ENCODE measurements at places on chromosomes 7 and 10.

DNA sequence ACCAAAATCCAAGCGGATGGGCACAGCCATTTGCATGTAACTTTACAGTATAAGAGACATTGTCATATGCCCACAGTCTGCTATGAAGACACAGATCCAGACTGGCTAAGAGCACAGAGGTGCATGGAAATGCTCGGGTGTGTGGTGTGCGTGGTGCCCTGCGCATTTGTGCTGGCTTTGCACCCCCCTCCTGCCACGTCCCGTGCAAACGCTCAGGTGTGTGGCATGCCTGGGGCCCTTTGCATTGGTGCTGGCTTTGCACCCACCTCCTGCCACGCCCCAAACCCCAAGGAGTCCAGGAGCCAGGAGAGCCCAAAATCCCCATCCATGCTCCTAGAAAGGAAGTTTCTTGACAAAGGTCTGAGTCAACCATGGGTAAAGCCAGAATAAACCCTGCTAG, 306.2 kb downstream of the PTPRN2 start:
- DNase-seq: no peak

DNA sequence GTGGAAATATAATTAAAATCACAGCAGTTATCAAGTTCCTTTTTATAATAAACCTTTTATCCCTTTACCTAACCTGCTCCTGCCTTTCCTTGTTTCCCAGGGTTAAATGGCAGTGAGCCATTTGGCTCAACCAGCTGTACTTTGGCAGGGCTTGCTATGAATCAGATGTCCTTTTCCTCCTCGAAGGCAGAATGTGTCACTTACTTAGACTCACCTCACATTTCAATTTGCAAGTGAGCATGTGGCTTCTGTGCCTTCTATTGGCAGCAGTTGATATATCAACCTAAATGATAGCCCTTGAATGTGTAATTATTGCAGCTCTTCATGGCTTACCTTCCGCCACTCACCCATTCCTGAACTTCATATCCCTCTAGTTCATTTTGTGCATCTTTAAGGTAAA, 301.7 kb downstream of the CSTF2T start:
- no peak for DNase-seq

DNA sequence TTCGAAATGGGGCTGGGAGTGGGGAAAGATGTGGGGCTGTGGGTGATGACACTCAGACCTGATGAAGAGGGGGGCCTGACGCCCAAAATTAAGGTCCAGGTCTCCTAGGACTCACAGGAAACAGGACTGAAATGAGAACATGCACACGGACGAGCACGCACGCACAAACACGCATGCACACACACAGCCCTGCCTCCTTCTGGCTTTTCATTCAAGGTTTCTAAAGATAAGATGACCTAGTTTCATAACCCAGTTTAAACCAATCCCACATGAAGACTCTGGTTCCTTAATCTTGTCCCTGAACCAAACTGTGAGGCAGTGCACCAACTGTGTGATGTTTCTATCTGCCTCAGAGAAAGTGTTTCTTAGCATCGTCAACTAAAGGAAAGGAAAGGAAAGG, 162.0 kb downstream of the DGKI start:
- DNase-seq: no peak

- DNase-seq: peak; percentile 59
Measured at GRCh38 chr7:85554236-85555178, 367.7 kb upstream of the SEMA3D start.

DNA sequence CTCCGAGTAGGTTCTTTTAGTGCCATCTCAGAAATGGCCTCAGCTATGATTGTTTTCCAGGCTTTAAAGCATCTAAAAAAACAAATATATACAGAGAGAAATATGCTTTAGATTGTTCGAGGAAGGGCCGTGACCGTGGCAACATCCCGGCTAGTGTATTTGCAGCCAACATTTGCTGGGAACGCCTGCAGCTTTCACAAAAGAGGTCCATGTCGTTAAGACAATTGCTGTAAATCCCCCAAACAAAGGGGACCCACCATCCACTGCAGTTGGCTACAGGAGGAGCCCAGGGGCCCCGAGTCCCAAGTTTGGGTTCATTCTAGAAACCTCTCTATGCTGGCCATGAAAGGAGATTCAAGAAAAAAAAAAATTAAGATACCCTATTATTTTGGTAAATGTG, 152.8 kb upstream of the TCF7L2 start:
- DNase-seq: no peak

GRCh38 chr10:124550293-124551034, 88.8 kb downstream of the LHPP start:
- no peak for DNase-seq

DNA sequence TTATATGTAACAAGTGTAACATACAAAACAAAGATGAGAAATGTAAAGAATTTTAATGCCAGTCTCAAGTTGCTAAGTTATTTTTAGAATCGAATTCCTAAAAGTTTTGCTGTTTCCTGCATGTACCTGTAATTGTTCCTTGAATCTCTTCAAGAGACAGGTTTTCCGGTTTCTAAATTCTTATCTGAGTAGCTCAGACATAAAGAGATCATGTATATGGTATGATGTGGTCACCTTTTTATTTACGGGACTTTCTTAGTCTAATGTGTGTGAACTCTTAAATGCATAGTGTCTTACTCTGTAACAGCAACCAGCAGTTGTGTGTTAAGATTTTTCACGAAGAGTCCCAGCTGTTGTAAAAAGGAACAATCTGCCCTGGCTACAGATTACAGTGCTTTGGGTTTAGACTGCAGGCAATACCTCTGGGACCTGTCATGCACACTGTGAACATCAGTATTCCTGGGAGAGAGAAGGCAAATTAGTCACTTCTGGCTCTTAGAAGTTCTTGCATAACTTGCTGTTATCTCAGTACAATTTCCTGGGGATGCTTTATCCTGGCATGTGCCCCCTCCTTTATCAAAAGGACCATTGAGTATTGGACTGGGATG, 263.4 kb downstream of the BICC1 start:
- DNase-seq: no peak

DNA sequence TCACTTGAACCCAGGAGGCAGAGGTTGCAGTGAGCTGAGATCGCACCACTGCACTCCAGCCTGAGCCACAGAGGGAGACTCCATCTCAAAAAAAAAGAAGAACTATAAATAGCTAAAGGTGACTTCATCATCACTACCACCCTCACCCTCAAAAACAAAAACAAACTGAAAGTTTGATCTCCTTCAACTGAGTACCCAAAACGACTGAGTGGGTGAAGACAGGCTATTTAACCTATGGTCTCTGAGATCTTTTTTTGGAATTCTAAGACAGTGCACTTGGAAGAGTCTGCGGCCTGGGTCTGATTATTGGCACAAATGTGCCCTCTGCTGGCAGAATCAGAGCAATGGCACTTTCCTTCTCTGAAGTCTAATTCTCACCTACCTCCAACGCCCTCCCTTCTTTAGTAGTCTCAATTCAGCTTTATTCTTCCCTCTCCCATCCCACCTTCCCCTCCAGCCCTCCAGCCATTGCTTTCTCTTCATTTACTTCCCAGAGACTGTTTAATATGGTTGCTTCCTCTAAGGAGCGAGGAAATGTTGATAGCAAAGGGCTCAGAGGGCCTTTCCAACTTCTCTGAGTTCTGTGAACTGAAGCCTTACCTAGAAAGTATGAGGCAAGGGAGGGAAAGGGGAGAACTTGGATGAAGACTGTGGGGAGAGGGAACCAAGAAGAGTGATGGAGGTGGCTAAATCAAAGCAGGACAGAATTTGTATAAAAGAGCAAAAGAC, 2.9 kb upstream of the MYOZ1 start:
- DNase-seq: peak; percentile 56

GRCh38 chr7:52146871-52147634, 830.4 kb upstream of the COBL start:
- no peak for DNase-seq

DNA sequence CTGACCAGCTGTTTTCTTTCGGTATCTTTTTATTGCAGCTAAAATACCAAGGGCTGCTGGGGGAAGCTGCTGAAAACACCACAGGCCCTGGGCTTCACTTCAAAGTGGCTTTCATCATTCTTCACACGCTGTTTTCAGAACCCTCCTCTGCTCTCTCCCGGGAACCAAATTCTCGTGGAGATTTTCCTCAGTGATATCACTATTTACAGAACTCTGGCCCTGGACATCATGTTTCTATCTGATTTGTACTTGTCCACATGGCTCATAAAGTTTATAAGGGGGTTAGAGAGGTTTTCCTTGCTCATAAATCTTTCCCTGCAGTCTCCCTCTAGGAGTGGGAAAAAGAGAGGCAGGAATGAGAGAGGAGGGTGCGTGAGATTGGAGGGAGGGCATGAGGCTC, 177.4 kb upstream of the NPVF start:
- no peak for DNase-seq

- DNase-seq: no peak
Measured at GRCh38 chr7:41125343-41125742, 577.5 kb downstream of the INHBA start.

- no peak for DNase-seq
Measured at GRCh38 chr7:112873831-112874553, 83.8 kb upstream of the TMEM168 start.

DNA sequence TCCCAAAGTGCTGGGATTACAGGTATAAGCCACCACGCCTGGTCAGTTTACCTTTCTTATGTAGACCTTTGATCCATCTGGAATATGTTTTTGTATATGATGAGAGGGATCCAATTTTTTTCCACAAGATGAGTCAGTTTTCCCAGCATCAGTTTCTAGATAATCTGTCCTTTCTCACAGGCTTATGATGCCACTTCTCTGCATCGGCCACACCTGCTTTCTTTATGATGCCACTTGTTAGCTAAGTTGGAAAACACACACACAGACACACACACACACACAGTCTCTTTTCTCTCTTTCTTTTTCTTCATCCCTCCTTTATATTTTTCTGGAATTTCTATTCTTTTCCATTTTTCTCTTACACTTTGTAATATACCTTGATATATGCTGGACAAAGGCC, 240.8 kb downstream of the BICC1 start:
- DNase-seq: no peak

- no peak for DNase-seq
Measured at GRCh38 chr7:2107386-2108070, 125.2 kb downstream of the MAD1L1 start.

Measured in MV-4-11 (cell line).